ENCODE measurements at places on chromosomes 3 and 15.

- no peak for DNase-seq
Observed at GRCh38 chr3:195239121-195239520, 31.8 kb downstream of the XXYLT1 start.

- DNase-seq = no peak
Observed at GRCh38 chr15:31803388-31803884, 226.9 kb upstream of the CHRNA7 start.

DNA sequence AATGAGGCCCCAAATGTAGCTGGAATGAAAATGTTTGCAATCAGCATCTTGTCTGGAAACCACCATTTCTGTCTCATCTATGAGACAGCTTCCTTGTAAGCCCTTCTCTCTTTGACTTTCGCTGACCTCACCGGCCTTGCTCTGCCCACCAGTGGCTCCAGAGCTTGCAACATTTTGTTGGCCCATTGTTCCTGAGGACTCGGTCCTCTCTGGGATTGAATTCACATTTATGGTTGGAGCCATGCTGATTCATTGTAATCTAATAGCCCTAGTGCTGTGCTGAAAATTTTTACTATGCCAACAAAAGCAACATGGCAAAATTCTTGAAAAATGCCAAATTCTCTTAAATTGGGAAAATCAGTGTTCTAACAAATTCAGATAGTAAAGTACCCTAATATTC is 37.2 kb downstream of the ABHD5 start:
- DNase-seq = no peak

GRCh38 chr15:58438956-58439355 is 7.2 kb downstream of the LIPC start:
- DNase-seq = no peak

GRCh38 chr15:86557018-86557550 is 477.4 kb downstream of the AGBL1 start:
- DNase-seq = no peak

- DNase-seq = no peak
Observed at GRCh38 chr3:114597012-114597411, 303.2 kb downstream of the TIGIT start.

GRCh38 chr15:67134067-67134838 is 68.9 kb downstream of the SMAD3 start:
- DNase-seq = peak; percentile 48

- no peak for DNase-seq
Observed at GRCh38 chr15:98767692-98768091, 119.4 kb downstream of the IGF1R start.

- DNase-seq = no peak
Observed at GRCh38 chr15:39517122-39517855, 63.6 kb upstream of the THBS1 start.

Data from activated T-cell treated with anti-CD3 and anti-CD28 coated beads for 4 hours (primary cell).